Lower leg skin (tissue), 4 donors: ENCODE measurements at places on chromosomes 4 and X. TPM values are rescaled to one million over a fixed set of nuclear protein-coding genes. Genes with fewer than 3 reads are reported as not detected.

Gene SRPX
- total RNA-seq, result 26.7 TPM

Gene SORCS2
- total RNA-seq, result 6.4 TPM

Gene CAPN6
- total RNA-seq, result 0.34 TPM

Gene BMP3
- 1.5 TPM for total RNA-seq

Gene WAS
- total RNA-seq, result 3.8 TPM

DNA sequence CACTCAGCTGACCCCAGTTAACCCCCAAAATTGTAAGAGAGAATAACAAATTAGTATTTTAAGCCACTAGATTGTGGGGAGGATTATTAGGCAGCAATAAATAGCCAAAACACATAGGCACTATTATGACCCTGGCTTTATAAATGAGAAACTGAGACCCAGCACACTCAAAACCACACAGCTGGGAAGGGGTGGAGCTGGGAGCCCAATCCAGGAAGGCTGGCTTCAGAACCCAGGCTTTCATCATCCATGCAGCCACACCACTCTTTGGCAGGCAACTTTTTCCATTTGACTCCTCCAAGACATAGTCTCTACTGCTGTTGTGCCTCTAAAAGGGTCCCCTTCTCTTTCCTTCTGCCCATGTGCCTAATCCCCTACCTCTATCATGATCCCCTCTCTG is 253.8 kb downstream of the DHX15 start:
- no peak for DNase-seq

DNA sequence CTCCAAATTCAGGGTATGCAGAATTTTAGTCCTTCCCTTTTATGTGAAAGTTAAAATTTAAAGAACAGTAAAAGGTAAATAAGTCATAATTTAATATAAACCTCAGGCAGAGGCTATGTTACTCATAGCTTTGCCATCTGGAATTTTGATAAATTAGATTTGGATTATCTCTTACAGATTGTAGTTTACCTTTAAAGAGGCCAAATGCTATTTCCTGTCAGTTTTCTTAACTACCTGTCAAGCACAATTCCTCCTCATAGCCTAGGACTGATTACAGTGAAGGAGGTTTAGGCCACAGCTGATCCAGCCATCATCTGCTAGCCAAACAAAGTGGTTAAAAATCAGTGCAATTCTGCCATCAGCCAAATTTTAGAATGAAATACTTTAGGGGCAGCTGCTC is 128.1 kb downstream of the MFAP3L start:
- no peak for DNase-seq

DNA sequence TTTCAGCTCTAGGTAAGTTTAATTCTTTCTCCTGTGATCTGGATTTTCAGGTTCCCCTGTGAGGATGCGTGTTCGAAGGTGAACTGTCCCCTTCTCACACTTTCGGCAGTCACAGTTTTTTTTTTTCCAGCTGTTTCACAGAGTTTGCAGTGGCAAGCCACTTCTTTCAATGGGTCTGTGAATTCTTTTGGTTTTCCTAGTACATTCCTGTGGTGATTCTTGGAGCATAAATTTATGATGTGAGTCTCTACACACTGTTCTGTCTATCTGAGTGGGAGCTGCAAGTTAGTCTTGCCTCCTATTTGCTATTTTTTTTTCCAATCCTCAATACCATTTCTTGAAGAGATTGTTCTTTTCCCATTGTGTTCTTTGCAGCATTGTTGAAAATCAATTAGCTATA is 595.5 kb downstream of the RAPGEF2 start:
- DNase-seq, result no peak

GRCh38 chr4:122156819-122157218 is 4.7 kb downstream of the BLTP1 start:
- no peak for DNase-seq

GRCh38 chr4:48779095-48779997 is 733 bp downstream of the FRYL start:
- DNase-seq, result peak; percentile 90

DNA sequence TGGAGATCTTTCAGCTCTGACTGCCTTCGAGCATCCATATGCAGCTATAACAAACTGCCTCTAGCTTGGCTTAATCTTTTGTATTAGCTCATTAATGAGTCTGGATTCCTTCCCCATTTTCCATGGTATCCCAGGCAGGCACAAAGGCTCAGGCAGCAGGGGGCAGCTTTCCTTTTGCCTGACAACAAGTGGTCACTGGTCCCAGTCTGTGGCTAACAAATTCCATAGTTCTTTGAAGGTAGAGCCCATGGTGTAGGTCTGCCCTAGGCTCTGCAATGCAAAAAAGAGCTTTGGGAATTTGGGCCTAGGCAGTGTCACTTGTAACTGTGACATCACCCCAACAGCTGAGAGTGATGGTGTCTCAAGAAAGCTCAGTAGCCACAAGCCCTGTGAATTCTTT is 234.4 kb upstream of the GPC4 start:
- DNase-seq, result no peak

DNA sequence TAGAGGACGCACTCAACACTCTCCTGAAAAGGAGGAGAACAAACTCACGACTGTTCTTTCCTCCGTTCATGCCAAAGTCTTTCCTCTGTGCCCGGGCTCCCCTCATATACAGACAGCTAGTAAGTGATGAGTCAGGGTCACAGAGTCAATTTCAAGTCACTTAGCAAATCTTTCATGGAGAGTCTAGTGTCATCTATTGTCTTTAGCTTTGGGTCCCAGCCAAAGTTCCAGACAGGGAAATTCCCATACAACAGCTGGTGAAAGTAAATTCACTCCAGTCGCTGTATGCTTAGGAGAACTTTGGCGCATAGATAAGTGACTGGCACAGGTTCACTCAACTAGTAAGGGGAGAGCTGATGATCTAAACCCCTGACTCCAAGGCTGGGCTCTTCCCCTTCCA is 226.5 kb downstream of the MID1 start:
- no peak for DNase-seq

GRCh38 chrX:17689971-17690409 is 47.3 kb upstream of the SCML1 start:
- peak; percentile 36 for DNase-seq

- no peak for DNase-seq
Observed at GRCh38 chrX:34716302-34716701, 59.2 kb upstream of the TMEM47 start.

DNA sequence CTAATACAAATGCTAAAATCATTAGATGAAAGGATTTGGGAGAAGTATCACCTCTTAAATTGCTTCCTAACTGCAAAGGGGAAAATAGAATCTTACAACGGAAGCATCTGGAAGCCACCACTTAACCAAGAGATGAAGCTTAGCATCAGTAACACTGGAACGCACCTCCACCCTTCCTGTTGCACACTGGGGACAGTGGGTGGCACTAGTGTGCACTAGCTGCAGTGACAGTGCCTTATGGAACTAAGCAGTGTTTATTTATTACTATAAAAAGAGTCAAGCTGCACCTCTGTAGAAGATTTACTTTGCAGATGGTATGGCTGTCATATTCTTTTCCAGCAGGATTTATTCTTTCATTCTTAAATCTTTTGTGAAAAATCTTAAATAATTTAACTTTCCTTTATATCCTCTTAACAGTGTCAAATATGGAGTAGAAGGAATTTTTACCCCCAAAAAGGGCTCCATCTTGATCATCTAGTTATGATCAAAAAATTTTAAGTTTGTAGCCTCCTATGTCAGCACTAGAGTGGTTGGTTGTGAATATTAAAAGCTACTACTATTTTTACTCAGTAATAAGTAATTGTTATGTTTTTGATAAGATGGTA is 76.7 kb downstream of the SCD5 start:
- DNase-seq, result no peak

- DNase-seq, result no peak
Observed at GRCh38 chr4:32440391-32440790, 1720.2 kb downstream of the PCDH7 start.

- no peak for DNase-seq
Observed at GRCh38 chrX:137040113-137040794, 6.5 kb upstream of the GPR101 start.

GRCh38 chr4:8698341-8699062 is 105.9 kb downstream of the CPZ start:
- DNase-seq, result no peak

DNA sequence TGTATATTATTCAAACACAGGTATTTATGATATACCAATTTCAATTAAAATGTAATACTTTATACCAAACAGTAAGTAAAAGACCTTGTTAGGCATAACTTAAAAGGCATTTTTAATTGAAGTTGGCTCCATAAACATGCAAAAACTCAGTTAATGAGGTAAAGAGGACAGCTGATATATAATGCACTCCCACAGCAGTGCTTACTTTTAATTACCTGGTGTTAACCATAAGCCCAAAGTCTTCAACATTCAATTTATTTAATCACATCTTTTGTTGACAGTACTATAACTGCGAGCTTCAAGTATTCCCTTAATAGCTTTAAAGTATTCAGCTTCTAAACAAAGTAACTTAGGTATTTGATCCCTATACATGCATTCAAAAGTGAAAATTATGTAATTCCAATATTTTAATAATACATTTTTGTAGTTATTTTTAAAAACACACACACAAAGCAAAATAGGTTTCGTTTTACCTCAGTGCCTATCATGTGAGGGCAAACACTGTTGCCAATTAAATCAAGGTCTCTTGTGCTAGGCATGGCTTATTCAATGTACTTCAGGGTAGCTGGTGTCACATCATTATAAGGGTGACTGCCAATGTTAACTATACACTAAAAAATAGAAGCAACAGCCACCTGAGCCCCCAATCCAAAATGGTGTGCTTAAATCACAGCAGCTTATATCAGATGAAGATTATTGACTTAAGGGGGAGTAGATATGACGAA is 197.1 kb downstream of the LRBA start:
- no peak for DNase-seq

GRCh38 chrX:119132961-119133360 is 5.3 kb upstream of the KIAA1210 start:
- no peak for DNase-seq

DNA sequence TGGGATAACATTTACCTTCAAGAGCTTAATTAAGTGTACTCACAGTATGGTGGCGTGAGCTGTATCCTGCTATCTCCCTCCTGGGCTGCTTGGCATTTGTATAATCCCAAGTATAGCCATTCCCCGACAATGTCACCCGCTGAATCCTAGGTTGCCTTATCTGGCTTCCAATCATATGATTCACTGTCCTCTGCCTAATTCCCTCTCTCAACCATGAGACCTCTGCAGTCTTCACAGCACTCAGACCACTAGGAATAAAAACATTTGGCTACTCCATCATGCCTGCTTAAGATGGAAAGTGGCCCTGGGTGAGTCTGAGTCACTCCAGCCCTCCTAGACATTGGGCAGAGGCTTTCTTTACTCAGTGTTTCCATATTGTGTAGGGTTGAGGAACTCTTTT is 28.9 kb upstream of the WDFY3 start:
- DNase-seq, result no peak

DNA sequence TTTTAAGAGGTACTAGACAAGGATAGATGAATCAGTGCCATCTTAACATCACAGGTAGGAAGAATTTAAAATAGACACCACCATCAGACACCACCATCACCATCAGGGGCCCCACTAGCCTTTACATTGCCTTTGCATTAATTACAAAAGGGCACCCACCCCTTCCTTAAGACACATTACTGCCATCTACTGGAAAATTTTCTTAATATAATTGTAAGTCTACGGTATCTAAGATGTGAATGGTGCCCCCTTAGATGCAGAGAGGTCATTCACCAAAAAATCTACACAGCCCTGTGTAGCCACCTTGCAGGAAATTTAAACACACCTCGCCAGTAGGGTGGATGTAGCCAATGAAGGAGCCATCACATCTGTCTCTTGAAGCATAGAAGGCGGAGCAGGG is 184.1 kb downstream of the MID1IP1 start:
- no peak for DNase-seq

GRCh38 chrX:148069759-148070503 is 88.8 kb downstream of the FMR1NB start:
- DNase-seq, result no peak

DNA sequence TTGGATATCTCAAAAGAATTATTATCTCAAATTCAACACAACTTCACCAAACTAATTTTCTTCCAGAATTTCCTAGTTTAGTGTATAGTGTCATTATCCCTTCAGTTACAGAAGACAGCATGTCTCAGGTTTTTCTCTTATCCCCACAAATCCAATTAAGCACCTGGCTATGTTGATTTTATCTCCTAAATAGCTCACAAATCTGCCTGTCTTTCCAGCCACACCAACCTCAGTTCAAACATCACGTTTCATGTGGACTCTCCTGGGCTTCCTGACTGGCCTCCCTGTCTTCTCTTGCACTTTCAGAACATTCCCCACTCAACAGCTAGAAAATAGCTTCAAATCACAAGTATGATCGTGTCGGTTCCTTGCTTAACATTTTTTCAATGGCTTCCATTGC is 14.8 kb downstream of the STK32B start:
- DNase-seq, result no peak

- DNase-seq, result no peak
Observed at GRCh38 chrX:70504772-70505450, 60.3 kb downstream of the DLG3 start.

DNA sequence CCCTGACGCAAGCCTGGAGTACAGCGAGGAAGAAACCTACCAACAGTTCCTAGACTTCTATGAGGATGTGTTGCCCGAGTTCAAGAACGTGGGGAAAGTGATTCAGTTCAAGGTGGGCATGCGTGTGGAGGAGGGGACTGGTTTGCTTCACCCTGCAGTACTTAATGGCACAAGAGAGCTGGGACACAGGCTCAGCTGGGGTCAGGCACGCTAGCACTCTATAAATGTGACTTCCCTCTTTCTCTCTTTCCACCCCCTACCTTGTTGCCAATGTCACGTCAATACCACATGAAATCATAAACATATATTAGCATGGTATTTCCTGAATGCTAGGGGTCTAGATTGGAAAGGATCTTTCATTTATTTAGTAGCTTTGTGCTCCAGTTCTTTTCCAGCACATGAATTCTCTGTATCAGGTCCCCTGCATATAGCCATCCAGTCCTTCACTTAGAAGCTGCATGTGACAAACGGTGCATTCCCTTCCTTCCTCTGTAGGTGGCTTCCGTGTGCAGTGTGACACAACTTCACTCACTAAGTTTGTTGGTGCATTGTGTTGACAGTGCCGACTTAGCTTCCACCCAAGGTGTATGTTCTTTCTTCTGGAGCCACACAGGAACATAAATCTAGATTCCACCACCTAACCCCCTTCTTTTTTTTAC is 25.6 kb downstream of the ZRSR2 start:
- DNase-seq, result no peak

GRCh38 chr4:136939781-136940180 is 592.5 kb downstream of the PCDH18 start:
- no peak for DNase-seq

- no peak for DNase-seq
Observed at GRCh38 chr4:55409468-55410171, 13.9 kb downstream of the TMEM165 start.

GRCh38 chr4:40240040-40240653 is 43.3 kb downstream of the RHOH start:
- DNase-seq, result no peak

DNA sequence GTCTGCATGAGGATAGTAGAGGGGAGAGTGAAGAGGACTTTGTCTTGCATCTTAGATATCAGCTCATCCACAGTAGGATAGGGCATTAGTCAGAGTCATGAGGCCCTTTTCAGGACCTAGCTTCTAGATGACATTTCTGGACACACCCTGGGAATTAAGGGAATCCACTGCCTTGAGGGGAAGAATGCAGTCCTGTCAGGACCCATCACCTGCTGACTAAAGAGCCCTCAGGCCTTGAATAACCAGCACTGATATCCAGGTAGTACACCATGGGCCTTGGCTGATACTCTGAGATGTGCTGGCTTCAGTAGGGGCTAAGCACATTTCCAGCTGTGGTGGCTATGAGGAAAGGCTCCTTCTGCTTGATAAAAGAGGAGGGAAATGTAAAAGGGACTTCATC is 134.4 kb downstream of the EDA2R start:
- DNase-seq, result no peak
